Neural progenitor cell (in vitro differentiated cells): ENCODE measurements at places on chromosomes 6 and 20.

GRCh38 chr6:108165714-108166663 lies at the start of gene NR2E1:
TSS of gene NR2E1 (plus strand) at chr6:108166022. CDS start at chr6:108166766, 744 bp downstream.
- DNase-seq, result peak; percentile 65

GRCh38 chr6:35745509-35745908 lies 8.7 kb downstream of the ARMC12 start:
- DNase-seq, result no peak

DNA sequence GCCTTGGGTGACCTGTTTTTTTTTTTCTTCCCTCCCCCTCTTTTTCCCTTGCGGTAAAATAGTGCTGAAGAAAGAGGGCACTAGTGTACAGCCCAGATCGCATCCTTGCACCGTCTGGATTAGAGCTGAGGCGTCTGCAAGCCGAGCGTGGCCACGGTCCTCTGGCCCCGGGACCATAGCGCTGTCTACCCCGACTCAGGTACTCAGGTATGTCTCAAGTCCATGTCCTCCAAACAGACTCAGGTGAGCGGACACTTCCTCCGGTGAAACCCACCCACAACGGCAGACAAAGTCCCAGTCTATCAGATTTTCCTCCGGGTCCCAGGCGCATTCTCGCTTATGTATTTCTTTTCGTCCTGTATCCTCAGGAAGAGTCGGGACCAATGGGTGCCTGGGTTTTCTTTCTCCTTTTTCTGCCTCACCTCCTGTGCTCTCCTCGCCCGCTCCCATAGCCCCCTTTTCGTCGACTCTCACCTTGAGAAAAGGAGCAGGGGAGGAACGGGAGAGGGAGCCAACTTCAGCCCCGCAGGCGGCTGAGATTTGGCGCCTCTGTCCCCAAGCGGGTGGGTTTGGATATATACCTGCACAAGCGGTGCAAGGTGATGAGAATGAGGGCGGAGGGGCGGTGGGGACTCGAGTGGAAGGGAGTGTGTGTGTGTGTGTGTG lies 1.1 kb upstream of the GRM1 start:
- DNase-seq, result peak; percentile 71

GRCh38 chr20:58719971-58720371 lies 27.4 kb downstream of the NPEPL1 start:
- DNase-seq, result no peak

DNA sequence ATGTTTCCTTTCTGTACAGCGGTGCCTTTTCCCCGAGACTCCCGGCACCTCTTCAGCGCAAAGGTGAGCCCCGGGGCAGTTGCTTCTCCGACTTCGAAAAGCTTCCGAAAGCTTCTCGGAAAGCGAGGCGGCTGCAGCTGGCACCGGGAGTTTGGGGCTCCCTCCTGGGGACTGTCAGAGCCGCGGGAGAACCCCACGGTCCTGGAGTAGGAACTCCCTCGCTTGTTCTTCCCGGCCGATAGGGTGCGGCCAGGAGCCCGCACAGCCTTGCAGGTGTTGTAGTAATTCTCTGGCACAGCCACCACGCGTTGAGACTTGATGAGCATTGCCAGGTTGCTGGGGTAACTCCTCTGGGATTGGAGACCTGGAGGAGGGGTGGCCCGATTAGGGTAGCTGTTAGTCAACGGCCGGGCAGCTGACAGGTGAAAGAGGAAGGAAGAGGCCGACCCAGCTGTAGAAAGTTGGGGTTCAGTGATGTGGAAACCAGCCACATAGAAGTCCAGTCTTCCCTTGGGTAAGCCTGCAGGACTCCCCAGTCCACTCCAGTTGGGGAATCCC lies 721 bp downstream of the KDM1B start:
- peak; percentile 78 for DNase-seq

- no peak for DNase-seq
These were observed 13.7 kb downstream of the TRAF3IP2 start for GRCh38 chr6:111591901-111592461.

DNA sequence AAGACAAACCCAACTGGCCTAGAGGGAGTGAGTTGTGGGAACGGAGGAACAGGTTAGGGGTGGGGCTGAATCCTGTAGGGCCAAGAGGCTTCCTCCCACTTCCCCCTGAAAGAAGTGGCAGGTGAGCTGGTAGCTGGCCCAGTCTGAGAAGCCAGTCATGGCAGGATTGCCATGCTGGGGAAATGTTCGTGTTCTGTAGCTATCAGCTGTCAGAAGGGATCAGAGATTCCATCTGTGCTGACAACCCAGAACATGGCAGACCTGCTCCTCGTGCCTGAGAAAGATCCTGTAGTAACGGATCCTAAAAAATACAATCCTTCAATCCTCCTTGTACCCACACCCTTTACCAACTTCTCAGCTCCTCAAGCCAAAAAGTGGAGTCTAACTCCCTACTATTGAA lies 43.0 kb downstream of the BANF2 start:
- DNase-seq, result no peak

- no peak for DNase-seq
These were observed 58.6 kb upstream of the PTCHD4 start for GRCh38 chr6:48169635-48170034.

DNA sequence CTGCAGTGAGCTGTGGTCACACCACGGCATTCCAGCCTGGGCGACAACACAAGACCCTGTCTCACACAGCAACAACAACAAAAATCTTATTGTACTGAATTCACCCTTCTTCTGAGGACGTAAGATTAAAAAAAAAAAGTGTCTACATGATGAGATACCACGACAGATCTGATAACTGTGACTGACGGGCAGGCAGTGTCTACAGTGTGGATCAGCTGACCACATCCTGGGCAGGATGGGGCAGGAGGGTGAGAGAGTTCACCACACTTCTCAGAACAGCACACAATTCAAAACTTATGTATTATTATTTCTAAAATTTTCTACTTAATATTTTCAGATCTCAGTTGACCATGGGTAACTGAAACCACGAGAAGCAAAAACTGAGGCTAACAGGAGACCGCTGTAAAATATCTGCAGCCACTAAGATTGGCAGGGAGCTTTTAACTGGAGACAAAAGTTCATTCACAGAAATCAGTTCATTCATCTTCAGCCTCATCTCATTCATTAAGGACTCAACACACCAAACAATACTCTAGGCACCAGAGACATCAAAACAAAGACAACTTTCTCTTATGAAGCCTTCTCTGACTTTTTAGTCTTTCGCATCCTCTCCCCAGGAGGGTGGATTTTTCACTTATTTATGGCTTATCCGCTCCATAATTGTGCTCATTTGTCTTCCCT lies 15.7 kb upstream of the NHSL1 start:
- peak; percentile 11 for DNase-seq

GRCh38 chr6:88519301-88520016 lies 353.3 kb upstream of the CNR1 start:
- DNase-seq, result no peak

DNA sequence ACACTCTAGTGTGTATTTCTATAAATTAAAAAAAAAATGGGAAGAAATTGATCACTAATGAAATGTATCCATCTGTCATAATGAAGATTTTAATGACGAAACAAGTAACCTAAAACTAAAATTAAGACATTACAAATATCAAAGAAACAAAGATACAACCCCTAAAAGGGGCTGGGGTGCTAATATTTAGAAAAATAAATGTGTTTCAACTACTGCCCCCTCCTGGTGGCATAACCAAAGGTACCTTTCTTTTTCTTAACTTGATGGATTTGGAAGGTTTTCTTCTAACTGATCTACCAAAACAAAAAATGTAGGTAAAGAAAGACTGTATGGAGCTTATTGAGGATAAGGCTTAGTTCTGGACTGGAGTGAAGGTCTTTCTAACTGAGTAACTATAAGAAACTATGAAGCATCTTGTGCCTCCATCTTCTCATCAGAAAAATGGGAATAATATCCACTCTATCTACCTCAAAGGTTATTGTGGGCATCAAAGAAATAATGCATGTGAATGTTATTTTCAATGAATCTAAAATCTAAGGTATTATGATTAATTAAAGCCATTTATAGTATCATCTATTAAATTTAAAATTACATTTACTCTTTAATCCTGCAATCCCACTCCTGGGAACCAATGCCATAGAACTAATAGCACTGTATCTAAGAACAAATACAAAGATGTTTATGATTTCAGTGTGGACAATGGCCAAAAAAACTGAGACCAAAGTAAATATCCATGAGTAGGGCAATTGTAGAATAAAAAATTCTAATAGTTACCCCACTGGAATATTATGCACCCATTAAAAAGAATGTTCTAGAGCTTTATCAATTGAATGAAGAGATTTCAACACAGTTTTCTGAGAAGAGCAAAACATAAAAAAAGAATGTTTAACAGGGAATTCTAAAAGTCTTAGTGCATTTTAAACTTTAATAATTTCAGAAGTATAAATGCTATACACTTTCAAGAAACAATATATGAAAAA lies 117.2 kb downstream of the BACH2 start:
- DNase-seq, result peak; percentile 19

- no peak for DNase-seq
These were observed 664.8 kb upstream of the GJE1 start for GRCh38 chr6:141467881-141468280.

GRCh38 chr6:20564269-20564668 lies 30.0 kb downstream of the CDKAL1 start:
- peak; percentile 15 for DNase-seq

GRCh38 chr6:80214436-80215022 lies 108.1 kb downstream of the BCKDHB start:
- DNase-seq, result peak; percentile 74

DNA sequence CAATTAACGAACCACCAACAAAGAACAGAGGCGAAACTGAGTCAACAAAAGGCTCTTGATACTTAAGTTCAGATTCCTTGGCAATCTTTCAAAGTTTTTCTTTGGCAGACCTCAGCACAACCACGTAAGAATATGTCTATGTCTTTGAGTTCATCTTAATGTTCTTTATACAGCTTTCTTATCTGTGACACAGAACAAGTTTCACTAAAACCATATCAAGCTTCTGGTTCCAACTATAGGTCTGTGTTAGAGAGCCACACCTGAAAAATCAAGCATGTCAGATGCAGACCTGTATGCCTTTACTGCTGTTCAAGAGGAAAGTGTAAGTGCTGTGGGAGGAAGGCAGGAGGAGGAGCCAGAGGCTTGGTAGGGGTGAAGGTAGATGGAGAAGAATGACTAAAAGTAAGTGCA lies 271.3 kb downstream of the KHDC1L start:
- no peak for DNase-seq

- no peak for DNase-seq
These were observed 828.6 kb downstream of the QKI start for GRCh38 chr6:164243012-164243610.

DNA sequence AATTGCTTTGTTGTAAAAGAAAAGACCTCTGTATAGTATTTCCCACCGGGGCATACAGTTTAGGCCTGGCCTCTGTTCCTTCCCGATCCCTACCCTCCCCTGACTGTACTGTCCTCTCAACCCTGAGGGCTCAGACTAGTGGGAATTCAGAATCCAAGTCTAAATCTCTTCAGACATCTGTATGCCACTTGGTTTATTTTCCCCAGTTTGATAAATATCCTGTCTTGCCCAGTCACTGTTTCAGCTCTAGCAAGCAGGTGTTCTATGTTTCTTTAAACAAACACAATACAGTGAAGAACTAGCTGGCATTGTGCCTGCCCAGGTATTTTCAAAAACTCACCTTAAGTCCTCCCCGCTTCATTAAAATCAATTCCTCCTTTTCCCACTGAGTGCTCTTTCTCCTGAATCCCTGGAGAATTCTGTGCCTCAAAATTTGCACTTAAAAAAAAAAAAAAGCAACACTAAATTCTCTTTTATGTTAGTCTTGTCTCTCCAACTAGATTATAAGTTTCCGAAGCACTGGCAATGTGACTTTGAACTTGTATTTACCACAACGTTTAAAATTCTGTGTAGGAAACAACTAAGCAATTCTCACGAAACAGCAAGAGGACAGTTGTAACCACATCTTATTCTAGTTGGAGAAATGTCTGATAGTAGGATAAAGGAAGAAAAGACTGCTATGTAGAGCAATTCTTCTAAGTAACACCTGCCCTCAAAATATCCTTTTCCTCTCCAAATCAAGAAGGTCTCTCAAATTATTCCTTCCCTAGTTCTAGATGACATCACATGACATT lies 112.0 kb upstream of the CARMIL1 start:
- DNase-seq, result no peak
